NCI-H187 treated with DMSO at 0.1 percent for 48 hours (cell line): ENCODE measurements at places on chromosomes 6 and 20.

GRCh38 chr6:31663961-31664789 is 622 bp downstream of the GPANK1 start:
- DNase-seq, result no peak

- DNase-seq, result no peak
These were observed 98.0 kb upstream of the SLC24A3 start for GRCh38 chr20:19114410-19114809.

DNA sequence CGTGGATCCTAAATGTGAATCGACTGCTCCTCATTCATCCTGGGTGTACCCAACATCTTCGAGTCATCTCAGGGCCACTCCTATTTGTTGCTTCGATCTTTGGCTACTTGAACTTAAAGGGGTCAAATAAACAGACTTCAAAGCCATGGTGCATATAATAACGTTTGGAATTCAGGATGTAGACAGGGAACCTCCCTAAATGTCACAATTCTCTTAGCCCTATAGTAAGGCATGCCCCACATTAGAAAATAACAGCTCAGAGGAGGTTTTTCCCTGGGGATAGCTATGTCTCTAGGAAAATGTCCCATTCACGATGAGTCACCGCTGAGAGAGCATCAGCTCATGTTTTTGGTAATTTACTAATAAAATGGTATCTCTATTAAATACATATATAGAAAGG is 54.8 kb upstream of the BMP6 start:
- DNase-seq, result no peak

- no peak for DNase-seq
These were observed 51.9 kb upstream of the MCUR1 start for GRCh38 chr6:13866301-13866700.

GRCh38 chr20:20520776-20521175 is 152.9 kb downstream of the INSM1 start:
- DNase-seq, result no peak

DNA sequence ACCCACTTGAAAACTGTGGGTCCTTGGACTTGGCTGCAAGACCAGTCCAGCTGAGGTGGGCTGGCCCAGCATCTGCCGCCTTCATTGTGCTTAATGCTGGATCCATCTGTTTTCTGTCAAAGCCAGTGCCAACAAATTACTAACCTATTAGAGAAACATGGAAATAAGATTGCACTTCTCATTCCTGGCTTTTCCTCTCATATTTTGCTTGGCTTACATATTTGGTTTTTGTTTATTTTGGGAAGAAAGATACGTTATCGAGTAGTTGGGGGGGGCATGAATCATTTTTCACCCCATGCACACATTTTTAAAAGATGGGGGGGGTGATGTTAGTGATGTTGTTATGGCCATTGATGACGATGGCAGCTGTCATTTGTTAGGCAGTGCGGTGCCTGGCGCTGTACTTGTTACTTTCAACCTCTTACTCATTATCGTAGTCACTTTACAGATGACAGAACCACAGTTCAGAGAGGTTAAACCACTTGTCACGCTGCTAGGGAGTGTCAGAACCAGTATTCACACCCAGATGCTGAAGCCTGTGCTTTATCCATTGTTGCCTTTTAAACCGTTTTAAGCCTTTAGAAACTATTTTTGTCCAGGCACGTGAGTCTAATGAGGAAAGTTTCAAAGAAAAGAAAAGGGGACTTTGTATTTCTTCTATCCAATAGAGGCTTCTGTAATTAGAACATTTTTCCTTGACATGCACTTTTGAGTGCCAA is 180.0 kb downstream of the TMEM242 start:
- no peak for DNase-seq

DNA sequence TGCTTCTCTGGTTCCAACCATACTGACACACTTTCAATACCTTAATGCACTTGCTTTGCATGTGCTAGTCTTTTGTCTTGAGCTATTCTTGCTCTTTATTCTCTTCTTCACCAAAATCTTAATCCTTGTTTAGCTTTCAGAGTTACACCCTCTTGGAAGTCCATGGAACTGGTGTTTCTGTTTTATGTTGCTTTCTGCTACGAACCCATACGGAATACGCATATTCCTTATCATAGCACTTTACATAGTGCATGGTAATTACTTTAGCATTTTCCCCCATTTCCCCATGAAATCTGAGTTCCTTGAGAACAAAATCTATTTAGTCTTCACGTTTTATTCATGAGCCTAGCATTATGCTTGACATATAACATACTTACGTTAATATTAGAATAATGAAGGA is 270.9 kb downstream of the NKAIN2 start:
- no peak for DNase-seq

GRCh38 chr6:77650098-77650663 is 2.7 kb upstream of the MEI4 start:
- DNase-seq, result no peak

DNA sequence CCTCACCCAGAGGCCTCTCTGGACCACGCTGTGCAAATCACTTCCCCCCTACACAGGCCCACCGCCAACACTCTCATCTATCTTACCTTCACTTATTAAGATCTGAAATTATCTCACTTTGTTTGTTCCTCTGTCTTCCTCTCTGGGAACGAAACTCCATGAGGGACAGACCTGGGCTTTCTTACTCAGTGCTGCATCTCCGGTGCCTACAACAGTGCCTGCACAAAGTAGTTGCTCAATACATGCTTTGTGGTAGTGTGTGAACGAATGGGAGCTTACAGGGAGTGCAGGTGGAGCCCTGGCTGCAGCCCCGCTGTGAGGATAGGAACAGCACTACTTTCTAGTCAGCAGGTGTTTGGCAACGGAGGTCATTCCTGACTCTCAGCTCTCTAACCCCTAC is 5.3 kb downstream of the CASS4 start:
- DNase-seq, result no peak

DNA sequence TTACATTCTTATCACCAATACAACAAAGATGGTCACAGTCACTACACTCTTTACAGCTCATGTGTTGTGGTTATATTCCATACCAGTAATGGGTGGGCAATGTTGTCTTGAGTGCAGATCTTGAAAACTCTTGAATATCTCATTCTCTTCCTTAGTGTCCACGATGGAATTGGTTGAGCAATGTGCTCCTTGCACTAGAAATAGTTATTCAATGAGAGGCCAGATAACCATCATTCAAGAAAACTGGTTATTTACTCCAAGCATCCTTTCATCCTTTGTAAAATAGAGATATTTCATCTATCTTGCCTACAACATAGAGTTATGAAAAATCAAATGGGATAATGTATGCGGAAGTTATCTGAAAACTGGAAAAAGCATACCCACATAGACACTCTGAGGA is 215.9 kb downstream of the ARHGAP18 start:
- no peak for DNase-seq

- no peak for DNase-seq
These were observed 33.1 kb upstream of the TMEM30A start for GRCh38 chr6:75317503-75318206.

- DNase-seq, result no peak
These were observed 15.4 kb upstream of the KIAA1755 start for GRCh38 chr20:38275815-38276550.

- DNase-seq, result no peak
These were observed 193.3 kb downstream of the CLIC5 start for GRCh38 chr6:45822246-45822812.

DNA sequence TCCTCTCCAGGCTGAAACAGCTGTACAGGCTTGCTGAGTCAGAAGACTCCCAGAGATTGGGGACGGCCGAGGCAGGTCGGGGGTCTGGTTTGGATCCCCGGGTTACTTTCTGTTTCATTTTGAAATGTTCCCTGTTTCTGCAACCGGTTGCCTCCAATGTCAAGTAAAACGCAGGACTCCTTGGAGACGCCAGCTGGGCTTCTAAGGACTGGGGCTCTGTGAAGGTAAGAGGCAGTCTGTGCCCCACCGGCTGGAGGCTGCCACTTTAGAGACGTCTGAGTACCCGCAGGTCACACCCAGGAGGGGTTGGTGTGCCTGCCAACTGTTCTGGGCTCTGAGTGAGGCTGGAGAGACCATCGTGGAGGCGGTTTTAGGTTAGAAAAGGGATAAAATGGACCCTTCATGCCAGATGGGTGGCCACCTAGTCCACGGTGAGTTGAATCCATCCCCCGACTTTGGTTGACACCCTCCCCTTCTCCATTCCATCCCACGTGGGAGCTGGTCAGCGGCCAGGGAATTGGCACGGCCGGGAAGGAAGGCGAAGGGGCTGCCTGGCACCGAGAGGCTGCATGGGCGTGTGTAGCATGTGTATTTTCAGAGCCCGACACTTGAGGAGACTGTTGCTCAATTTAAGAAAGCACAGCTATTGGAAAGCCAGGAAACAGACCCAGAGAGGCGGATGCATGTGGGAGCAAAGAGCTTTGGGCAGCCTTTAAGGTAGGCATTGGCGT is 240.9 kb downstream of the PHACTR1 start:
- no peak for DNase-seq

- DNase-seq, result no peak
These were observed 233.7 kb upstream of the SPTLC3 start for GRCh38 chr20:12775041-12775440.

- no peak for DNase-seq
These were observed 165.9 kb downstream of the JARID2 start for GRCh38 chr6:15411766-15412165.

GRCh38 chr20:35021831-35022230 is 66.2 kb downstream of the MYH7B start:
- DNase-seq, result no peak

DNA sequence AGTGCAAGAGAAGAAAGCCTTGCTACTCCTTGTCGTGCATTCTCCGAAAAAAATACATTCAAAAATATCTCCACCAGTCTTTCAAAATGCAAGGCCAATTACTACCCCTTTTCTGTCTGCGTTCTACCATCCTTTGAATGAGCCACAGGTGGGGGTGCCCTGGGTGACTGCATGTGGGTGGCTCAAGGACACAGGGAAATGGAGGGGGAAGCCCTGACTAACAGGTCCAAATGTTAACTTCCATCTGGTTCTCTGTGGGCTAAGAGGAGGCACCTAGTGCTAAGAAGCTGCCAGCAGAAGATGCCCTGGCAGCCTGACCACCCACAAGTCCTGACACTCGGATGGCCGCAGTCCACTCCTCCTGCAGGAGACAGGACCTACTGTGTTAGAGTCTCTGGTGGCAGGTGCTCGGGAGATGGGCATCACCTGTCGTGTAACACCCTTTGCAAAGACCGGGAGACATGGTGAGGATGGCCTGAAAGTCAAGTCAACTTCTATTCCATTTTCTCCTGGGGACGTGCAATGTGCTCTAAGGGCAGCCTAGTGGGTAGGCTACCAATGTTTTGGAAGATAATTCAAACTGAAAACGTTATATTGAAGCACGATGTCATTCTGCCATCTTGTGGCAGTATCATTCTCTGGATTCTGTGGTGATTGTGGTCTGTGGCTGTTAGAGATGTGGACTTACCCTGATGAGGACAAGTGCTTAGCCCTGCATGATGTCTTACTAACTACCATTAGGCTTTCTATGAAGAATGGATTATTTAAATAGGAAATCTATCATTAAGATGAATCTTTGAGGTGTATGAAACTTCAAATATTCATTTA is 27.4 kb upstream of the IGF2R start:
- DNase-seq, result no peak

GRCh38 chr6:107075951-107076381 is 39.3 kb downstream of the BEND3 start:
- no peak for DNase-seq

DNA sequence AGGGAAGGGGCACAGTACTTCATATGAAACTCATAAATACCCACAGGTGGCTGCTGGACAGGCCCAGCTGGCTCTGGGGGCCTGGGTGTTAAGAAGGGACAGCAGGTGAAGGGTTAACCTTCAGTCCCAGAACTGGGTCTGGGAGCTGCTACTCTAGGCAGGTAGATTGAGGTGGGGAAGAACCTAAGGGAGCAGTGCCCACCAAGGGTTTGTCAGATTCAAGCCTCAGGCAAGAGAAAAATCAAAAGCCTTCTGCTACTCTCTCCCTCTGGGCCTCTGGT is 5.6 kb downstream of the RPL10A start:
- no peak for DNase-seq
